ENCODE measurements at places on chromosomes 11 and 22. TPM values are rescaled to one million over a fixed set of nuclear protein-coding genes. Genes with fewer than 3 reads are reported as not detected.

The KRTAP5-6 gene
- not detected for total RNA-seq

- no peak for DNase-seq
- H3K4me3 ChIP-seq: peak overlapping the region; percentile 91
- no peaks in the 10 kb centered on the region for H3K27me3 ChIP-seq
- peaks cover 37% of the 10 kb centered on the region for H3K4me1 ChIP-seq
These were observed 1.4 kb downstream of the NUDT22 start for GRCh38 chr11:64227405-64227956.

- no peak overlapping the region for H3K27ac ChIP-seq
- H3K27me3 ChIP-seq: no peaks in the 10 kb centered on the region
- H3K4me3 ChIP-seq: no peak overlapping the region
- H3K4me1 ChIP-seq: no peaks in the 10 kb centered on the region
These were observed 293.9 kb downstream of the GUCY1A2 start for GRCh38 chr11:106724293-106724892.

DNA sequence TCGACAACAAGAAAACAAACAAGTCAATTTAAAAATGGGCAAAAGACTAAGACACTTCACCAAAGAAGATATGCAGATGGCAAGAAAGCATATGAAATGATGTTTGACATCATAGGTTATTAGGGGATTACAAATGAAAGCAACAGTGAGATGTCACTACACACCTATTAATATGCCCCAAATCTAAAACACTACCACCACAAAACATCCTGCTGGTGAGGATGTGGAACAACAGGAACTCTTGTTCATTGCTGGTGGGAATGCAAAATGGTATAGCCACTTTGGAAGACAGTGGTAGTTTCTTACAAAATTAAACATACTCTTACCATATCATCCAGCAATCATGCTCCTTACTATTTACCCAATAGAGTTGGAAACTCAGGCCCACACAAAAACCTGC is 29.0 kb downstream of the PRRG4 start:
- no peaks in the 10 kb centered on the region for H3K36me3 ChIP-seq
- no peak overlapping the region for H3K4me3 ChIP-seq
- no peak overlapping the region for H3K27ac ChIP-seq

GRCh38 chr11:73344191-73344607 is 32.0 kb upstream of the RELT start:
- no peak overlapping the region for H3K4me3 ChIP-seq
- H3K4me1 ChIP-seq: peaks cover 40% of the 10 kb centered on the region
- DNase-seq: no peak
- peaks cover 2% of the 10 kb centered on the region for H3K36me3 ChIP-seq

The TP53AIP1 gene
- not detected for total RNA-seq

DNA sequence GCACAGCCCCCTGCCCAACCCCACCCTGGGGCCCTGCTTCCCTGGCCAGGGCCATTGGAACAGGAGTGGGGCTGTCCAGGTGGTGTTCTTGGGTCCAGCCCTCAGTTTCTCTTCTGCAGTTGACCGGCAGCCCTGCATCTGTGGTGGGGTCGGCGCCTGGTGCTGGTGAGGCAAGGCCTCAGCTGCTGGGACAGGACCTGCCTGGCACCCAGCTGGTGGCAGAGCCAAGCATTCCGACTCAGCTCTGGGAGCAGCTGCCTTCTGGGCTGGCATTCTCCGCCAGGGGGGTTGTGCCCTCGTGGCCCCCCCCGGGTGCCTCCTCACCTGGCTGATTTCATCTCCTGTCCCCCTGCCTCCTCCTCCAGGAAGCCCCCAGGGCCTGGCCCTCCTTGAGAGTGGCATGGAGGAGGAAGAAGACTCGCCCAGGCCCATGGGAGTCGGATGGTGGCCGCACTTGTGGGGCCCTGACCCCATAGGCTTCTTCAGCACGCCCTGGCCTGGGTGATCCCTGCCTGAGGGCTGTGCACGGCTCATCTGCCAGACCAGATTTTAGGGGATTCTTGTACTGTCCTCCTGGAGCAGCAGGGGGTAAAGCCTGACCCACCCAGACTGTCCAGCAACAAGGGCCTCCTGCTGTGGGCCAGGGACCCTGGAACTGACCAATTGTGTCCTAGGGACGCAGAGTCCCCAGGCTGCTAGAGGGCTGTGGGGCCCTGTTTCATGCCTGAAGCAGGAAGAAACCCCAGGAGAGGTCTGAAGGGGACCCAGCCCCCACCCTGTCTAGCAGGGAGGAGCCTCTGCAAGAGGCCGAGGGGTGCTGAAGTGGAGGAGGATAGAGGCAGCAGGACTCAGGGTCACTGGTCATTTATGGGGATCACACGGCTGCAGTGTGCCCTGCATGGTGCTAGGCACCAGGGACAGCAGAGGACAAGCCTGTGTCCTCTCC is 11.6 kb downstream of the CD81 start:
- H3K4me3 ChIP-seq: no peak overlapping the region
- no peak overlapping the region for H3K27ac ChIP-seq
- no peaks in the 10 kb centered on the region for H3K36me3 ChIP-seq
- no peaks in the 10 kb centered on the region for H3K27me3 ChIP-seq

The C22orf23 gene
- total RNA-seq: 0.79 TPM

DNA sequence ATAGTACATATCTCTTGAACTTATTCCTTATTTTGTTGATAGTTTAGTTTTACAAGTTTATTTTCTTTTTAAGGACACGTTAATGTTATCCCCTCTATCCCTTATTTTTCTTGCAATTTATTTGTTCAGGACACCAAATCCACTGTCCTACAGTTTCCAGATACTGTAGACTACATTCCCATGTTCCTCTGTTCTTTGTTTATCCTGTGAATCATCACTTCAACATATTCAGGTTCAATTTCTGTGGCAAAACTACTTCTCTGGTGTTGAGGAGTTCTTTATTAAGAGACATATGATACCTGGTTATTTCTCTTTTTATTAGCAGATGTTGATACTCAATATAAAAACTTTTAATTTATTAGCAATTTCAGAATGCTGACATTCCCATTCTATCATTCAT is 72.8 kb upstream of the CLNS1A start:
- H3K4me1 ChIP-seq: no peaks in the 10 kb centered on the region
- no peaks in the 10 kb centered on the region for H3K27me3 ChIP-seq

DNA sequence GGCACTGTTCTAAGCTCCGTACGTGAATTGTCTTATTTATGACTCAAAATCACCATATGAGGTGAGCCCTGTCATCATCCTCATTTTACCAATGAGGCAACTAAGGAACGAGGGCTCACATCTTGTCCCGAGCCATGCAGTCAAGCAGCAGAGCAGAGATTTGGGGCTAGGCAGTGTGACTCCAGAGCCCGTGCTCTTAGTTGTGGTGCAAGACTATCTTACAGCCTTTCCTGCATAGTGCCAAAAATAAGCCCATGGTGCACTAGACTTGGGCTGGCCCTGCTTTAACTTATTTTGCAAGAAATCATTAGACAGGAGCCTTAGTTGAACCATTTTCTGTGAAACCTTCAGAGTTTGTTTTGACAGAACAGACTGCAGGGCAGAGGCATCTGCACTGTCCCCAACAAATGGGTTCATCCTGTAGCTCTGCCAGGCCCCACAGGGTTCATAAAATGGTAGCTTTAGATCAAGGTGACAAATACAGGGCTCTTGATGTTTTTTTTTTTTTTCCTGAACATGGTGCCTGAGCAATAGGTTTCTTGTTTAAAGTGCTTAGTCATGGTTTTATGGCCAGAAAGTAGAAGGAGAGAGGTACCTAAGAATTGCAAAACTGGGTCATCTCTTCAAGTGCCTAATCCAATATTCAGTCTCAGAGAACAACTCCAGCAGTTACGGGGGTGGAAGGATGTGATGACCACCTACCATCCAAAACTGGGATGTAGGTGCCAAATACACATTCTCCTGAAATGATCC is 56.6 kb downstream of the BMAL1 start:
- no peak overlapping the region for H3K4me3 ChIP-seq
- no peak overlapping the region for H3K27ac ChIP-seq
- DNase-seq: no peak
- H3K27me3 ChIP-seq: no peaks in the 10 kb centered on the region

DNA sequence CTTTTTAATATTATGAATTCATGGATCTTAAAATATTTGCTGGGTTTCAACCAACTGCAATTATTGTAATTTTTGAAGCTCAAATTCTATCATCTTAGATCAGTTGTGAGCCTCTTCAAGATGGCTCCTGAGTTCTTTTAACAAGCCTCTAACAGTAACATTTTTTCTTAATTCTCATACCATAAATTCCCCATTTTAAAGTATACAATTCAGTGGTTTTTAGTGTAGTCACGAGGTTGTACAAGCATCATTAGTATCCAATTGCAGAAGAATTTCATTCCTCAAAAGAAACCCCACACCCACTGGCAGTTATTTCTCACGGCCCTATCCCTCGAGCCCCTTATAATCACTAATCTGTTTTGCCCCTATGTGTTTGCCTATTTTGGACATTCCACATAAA is 270.8 kb downstream of the SBF2 start:
- DNase-seq: no peak
- peaks cover 3% of the 10 kb centered on the region for H3K36me3 ChIP-seq
- H3K4me1 ChIP-seq: peaks cover 15% of the 10 kb centered on the region
- no peaks in the 10 kb centered on the region for H3K27me3 ChIP-seq

DNA sequence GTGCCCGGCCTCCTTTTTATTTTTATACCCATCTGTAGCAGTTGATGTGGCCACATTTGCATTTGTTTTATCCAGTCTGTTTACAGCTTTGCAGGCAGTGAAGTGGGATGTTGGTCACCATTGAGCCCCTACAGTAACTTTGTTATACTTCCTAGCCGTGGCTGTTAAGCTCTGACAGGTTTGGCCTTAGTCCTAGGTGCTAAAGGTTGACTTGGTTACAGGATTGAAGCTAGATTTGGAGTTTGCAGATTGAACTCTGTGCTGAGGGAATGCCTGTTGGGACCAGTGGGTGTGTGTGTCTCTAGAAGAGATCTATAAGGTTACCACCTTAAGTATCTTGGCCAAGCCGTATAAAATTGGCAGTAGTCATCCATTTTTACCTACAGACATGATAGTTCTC is 91.2 kb downstream of the PPP6R3 start:
- H3K27me3 ChIP-seq: no peaks in the 10 kb centered on the region
- H3K27ac ChIP-seq: no peak overlapping the region
- no peak overlapping the region for H3K4me3 ChIP-seq
- DNase-seq: no peak
- peaks cover 21% of the 10 kb centered on the region for H3K4me1 ChIP-seq
- peaks cover 21% of the 10 kb centered on the region for H3K36me3 ChIP-seq

DNA sequence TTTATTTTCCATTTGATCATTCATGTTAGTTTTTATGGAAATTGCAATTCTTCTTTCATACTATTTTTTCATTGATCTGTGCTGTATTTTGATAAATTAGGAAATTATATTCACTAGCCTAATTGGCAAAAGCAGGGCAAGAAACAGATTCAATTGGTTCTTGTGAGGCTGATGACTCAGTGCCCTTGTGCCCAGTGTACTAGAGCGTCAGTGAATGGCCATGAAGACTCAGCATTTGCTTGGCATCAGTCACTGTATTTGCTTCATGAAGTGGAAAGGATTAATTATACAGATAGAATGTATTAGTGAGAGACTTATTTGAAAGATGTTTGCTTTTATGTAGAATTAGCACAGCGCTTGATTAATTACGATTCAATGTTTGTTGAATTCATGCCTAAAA is 31.8 kb downstream of the MRGPRX1 start:
- no peaks in the 10 kb centered on the region for H3K4me1 ChIP-seq
- peaks cover 12% of the 10 kb centered on the region for H3K27me3 ChIP-seq
- H3K36me3 ChIP-seq: no peaks in the 10 kb centered on the region
- no peak overlapping the region for H3K4me3 ChIP-seq
- no peak for DNase-seq

- no peak for DNase-seq
- no peaks in the 10 kb centered on the region for H3K4me1 ChIP-seq
- no peaks in the 10 kb centered on the region for H3K27me3 ChIP-seq
- H3K36me3 ChIP-seq: no peaks in the 10 kb centered on the region
- no peak overlapping the region for H3K4me3 ChIP-seq
- H3K27ac ChIP-seq: no peak overlapping the region
These were observed 162.8 kb downstream of the RAB38 start for GRCh38 chr11:88012456-88012855.

The USH1C gene
- not detected for total RNA-seq

The GRAMD4 gene
- 32.3 TPM for total RNA-seq
